ENCODE measurements at places on chromosomes 4 and X.

- no peak for DNase-seq
Observed at GRCh38 chr4:90799895-90800294, 672.7 kb downstream of the CCSER1 start.

DNA sequence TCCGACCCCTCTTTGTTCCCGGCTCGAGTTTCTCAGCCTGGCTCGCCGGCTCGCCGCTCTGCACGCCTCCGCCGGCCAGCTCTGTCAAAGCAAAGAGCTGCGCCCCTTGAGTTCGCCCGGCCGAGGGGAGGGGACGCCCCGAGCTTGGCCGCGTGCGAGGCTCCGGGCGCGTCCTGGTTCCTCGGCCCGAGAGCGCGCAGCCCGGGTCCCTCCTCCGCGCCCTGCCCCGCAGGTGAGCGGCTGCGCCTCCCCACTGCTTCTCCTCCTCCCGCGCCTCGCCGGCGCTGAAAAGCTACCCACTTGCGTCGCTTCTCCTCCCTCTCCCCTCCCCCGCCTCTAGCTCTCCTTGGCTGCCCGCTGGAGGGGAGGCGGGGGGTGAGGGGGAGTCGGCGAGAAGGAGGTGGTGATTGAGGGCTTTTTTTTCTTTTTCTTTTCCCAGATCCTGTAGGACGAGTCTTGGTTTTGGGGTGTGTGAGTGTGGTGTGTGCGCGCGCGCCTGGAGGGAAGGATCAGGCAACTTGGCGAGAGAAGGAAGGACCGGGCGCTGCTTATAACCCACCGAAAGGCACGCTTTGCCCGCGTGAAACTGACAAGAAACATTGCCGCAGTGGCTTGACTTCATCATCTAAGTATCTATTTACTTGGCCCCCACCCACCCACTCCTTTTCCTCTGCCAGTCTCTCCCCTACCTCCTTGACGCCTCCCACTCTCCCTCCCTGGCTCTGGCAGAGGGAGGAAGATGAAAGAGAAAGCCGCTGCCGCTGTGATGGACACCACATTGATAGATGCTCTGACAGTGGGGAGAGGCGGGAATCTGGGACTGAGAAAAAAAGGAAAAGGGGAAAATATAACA, at the start of gene LEF1:
Gene LEF1 (minus strand): TSS at position 262 of the 853 bp plus-strand sequence. CDS start 1,165 bp downstream, outside the sequence.
- peak; percentile 29 for DNase-seq

GRCh38 chr4:155738548-155738947, 20.3 kb upstream of the GUCY1B1 start:
- no peak for DNase-seq

DNA sequence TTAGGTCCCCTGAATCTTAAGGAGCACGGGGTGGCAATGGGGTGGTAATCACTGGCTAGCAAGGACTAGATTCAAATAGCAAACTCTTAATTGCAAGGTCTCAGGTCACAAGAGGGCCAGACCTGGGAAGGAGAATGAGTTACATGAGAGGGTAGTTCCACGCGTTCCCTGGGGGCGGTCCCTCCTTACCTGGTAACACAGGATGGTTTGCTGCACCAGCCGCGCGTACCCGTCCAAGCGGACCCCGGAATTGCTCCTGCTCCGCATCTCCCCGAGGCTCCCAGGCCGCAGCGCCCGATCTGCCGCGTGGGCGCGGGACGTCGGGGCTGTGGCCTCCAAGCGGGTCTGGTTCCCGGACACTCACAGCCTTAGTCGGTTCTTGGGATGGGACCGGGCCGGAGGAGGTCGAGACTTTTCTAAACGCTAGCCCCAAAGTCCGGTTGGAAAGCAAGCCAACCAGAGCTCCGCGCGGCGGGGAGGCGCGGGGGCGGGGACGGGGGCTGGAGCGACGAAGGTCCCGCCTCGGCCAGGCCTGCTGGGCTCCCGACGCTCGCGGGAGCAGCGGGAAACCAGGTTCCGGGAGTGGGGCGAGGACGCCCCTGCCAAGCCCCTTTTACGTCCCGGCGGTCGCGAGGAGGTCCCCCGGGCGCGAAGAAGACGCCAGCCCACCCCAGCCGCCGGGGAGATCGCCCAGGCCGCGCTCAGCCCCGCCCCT, at the start of gene PHKA2:
Gene PHKA2 (minus strand): TSS at position 449 of the 715 bp plus-strand sequence. CDS start 182 bp downstream, at position 267.
- no peak for DNase-seq

DNA sequence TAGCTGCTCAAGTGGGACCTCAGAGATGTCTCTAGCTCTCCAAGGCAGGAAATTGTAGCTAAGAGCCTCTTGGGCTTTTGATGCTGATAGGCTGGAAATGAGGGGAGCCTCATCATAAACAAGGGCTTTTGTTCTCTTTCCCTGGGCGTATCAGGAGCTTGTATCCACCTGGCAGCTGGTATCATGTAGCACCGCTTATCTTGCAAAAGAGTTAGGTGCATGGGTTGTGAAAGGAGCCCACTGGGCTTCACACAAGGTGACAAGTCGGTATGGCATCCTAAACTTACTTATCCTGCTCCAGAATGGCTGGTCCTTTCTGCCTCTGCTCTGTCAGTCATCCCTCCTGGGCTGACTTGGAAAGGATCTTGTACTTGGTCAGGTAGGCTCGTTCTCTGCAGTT, 565.8 kb downstream of the GRXCR1 start:
- DNase-seq: no peak

DNA sequence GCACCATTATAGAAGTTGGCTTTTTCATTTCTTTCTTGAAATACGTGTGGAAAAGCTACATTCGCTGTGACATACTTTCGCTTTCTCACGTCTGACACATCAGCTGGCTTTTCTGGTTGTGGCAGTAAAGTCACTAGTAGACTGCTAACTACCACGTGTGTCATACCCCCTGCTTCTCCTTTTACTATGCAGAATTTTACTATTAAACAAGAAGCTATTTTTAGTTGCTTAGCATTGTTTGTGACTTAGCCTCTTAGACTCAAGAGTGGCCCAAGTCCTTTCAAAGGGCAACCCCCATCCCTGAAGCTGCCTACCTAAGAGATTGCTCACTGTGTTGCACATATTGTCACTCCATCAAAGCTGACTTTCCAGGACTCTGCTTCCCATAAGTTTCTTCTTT, 2.1 kb upstream of the IL2 start:
- peak; percentile 1 for DNase-seq

- no peak for DNase-seq
Observed at GRCh38 chr4:108001540-108002135, 11.9 kb downstream of the HADH start.

DNA sequence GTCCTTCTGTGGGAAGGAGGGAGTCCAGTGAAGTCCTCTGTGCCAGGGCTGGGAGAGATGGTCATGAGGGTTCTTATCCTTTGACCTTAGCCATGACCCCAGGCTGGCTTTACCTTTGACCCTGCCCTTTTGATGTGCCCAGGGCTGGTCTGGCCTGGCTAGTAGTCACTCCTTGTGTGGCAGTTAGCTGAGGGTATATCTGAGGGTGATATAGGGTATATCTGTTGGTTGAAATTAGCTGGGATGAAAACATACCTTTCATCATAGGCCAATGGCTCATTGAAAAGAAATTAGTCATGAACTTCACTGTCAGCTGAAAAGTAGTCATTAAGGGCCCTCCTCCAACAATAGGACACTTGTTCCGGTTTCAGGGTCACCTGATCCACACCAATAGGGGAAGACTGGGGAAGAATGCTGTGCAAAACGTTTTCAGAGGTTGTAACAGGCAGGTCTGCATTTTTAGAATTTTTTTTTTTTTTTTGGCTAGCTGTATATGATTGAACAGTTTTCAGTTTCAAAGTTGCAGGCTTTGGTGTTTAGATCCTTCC, 74.6 kb upstream of the STOX2 start:
- no peak for DNase-seq

DNA sequence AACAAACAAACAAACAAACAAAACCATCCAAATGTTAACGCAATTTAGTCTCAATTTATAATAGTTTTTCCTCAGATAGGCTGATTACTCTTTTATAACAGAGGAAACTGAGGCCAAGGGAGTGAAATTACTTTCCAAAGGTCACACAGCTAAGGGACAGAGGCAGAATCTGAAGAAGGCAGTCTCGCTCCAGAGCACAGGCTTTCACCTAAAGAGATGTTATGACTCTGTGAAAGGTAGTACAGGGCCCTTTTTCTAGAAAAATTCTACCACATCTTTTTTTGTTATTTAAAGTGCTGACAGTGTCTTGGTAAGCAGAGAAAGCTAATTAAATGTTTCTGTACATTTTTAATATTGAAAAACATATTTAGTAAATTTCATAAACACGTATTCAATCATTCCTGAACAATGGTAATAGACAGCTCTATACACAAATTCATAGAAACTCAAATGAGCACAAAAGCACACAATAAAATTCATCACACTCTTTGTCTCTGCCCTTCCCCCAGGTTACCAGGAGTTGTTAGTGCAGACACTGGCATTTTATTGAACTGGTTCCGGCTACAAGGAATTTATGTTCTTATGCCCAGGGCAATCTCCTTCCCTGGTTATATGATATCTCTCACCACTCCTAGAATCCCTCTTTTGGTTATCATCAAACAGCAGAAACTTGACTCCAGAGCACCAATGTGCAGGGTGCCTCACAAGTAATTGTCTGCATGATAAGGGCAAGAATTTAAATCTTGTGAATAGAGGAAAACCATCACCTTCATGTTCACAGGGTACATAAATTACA, 7.7 kb upstream of the APBB2 start:
- no peak for DNase-seq

DNA sequence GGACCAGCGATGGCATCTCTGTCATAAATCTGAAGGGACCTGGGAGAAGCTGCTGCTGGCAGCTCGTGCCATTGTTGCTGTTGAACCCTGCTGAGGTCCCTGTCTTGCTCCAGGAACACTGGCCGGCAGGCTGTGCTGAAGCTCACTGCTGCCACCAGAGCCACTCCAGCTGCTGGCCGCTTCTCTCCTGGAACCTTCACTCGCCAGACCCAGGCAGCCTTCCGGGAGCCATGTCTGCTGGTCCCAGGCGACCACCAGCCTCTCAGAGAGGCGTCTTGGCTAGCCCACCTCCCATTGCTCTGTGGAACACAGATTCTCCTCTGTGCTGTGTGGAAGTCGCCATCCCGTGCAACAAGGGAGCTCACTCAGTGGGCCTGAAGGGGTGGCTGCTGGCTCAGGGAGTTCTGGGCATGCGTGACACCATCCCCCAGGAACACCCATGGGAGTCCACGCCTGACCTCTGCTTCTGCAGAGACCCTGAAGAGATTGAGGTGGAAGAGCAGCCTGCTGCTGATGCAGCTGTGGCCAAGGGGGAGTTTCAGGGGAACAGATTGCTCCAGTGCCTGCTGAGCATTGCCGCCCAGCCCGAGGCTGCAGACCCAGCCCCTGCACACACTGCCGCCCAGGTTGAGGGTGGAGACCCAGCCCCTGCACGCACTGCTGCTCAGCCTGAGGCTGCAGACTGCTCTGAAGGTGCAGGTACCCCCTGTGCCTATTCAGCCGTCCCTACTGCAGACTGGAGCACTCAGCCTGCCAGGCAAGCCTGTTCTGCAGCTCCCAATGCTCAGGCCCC, 33.1 kb upstream of the CYP4V2 start:
- DNase-seq: no peak

DNA sequence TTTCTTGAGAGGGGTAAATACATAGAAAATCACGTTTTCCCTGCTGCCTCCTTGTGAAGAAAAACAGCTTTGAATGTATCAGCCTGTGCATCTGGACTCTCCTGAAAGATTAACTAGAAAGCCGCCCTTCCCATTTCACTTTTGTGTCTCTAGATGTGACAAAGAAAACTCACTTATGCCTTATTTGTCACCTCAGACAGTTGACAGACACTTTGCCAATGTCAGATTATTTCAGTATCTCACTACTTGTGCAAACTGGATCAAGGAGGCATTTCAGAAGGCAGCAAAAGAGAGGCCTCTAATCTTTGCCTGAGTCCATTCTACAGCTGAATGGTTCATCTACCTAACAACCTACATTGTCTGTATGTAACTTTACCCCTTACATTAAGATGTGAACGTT, 754.9 kb downstream of the RPA4 start:
- no peak for DNase-seq

DNA sequence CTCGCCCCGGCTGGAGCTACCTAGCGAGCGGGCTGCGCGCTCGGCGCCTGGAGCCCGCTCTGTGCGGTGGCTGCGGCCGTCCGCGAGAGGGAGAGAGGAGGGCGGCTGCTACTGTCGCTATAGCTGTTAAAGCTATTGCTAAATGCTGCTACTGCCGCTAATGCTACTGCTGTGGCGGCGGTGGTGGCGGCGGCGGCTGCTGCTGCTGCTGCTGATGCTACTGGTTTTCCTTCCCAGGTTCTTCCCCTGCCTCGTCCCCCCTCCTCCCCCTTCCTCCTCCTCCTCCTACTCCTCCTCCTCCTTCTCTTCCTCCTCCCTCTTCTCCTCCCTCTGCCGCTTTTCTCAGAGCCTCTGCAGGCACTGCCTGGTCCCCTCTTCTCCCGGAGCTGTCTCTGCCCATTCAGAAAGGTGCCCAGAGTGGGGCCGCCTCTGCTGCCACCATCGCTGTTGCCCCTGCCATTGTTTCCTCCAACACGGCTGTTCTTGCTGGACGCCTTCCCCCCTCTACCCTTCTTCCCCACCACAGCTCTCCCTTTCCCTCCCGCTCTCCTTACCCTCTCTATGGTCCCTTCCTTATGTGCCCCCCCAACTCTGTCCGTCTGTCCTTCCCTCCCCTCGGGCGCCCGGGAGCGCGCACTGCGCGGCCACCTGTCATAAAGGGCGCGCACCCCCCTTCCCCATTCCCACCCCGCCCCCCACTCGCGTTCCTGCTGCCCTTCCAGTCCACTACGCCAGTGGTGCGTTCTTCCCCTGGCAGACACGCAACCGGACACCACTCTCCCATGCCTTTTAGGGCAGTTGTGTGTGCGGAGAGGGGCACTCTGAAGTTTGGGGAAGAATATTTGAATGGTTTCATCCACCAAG, at the start of gene NEXMIF:
Gene NEXMIF (minus strand): TSS at position 228 of the 864 bp plus-strand sequence.
- DNase-seq: peak; percentile 34

- DNase-seq: no peak
Observed at GRCh38 chr4:90071289-90072235, 55.6 kb upstream of the CCSER1 start.

DNA sequence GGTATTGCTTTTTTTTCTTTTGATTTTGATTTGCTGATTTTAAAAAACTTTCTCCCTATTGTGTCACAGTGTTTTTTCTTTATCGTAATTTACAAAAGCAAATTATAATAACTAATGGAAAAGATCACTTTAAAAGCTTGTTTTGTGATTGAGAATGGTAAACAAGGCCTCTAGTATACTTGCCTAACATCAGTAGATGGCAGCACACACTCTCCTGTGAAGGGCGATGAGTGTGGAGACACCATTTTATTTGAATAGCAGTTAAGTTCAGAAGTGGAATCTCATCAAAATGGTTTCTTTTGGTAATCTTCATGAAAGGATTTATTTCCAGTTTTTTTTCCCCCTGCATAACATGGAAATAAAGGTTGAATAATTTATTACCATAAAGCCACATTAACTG, 72.3 kb downstream of the PAK3 start:
- DNase-seq: no peak

DNA sequence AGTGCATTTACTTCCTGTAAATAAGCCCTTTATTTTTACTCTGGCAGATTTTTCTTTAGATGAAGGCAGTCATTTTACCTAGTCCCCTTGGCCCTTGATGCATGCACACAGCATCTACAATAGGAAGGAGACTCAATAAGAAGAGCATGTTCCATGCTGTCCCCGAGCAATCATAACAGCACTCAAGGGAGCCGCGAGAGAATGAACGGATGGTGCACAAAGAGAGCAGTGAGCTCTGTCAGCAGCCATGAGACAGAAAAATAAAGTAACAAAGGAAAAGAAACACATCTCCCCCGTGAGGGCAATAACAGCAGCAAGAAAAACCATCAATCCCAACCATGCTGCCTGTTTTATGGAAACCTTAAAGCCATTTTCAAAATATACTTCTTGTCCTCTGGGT, 11.9 kb downstream of the SMIM31 start:
- no peak for DNase-seq

Data from GM12892 (cell line).